ENCODE measurements at places on chromosomes 12 and 14.

- no peak for DNase-seq
These were observed 39.8 kb downstream of the PHLDA1 start for GRCh38 chr12:75991753-75992152.

DNA sequence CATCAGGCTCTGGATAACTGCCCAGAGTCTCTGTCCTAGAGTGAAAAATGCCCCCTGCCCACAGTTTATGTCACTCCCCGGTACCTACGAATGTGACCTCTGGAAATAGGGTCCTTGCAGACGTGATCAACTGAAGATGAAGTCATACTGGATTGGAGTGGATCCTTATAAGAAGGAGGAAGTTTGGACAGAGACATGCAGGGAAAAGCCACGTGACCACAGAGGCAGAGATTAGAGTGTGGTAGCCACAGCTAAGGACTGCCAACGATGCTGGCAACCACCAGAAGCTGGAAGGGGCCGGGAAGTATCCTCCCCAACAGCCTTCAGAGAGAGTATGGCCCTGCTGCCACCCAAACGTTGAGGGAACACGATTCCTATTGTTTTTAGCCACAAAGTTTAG lies 101.2 kb upstream of the NCOR2 start:
- peak; percentile 55 for DNase-seq

DNA sequence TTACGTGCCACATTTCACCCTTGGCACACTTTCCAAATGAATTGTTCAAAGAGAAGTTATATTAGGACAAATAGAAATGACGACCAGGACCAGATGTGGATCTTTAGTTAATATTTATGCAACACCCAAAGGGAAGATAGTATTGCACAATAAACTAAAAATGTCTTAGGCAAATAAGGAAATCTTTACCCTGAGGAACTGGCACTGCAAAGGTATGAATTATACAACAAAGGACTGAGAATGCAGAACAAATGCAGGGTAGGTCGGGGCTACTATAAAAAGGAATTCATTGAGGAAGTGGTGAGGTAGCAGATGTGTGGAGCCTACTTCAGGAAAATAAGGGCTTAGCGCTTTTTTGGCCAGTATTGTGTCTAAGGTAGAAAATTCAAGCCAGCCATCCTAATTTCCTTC lies 3.9 kb upstream of the TMTC2 start:
- DNase-seq = peak; percentile 12

GRCh38 chr12:47190271-47190750 lies 110.6 kb upstream of the AMIGO2 start:
- DNase-seq = no peak

GRCh38 chr12:124814741-124815613 lies 48.7 kb downstream of the SCARB1 start:
- DNase-seq = peak; percentile 78

GRCh38 chr12:101053203-101053602 lies 156.8 kb downstream of the SLC5A8 start:
- DNase-seq = no peak

DNA sequence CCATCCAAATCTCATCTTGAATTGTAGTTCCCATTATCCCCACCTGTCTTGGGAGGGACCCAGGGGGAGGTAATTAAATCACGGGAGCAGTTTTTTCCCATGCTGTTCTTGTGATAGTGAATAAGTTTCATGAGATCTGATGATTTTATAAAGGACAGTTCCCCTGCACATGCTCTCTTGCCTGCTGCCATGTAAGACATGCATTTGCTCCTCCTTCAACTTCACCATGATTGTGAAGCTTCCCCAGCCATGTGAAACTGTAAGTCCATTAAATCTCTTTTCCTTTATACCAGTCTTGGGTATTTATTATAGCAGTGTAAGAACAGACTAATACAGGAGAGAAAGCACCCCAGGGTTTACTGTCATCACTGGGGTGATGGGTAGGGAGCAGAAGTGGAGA lies 220.4 kb upstream of the NUDT4 start:
- DNase-seq = no peak

DNA sequence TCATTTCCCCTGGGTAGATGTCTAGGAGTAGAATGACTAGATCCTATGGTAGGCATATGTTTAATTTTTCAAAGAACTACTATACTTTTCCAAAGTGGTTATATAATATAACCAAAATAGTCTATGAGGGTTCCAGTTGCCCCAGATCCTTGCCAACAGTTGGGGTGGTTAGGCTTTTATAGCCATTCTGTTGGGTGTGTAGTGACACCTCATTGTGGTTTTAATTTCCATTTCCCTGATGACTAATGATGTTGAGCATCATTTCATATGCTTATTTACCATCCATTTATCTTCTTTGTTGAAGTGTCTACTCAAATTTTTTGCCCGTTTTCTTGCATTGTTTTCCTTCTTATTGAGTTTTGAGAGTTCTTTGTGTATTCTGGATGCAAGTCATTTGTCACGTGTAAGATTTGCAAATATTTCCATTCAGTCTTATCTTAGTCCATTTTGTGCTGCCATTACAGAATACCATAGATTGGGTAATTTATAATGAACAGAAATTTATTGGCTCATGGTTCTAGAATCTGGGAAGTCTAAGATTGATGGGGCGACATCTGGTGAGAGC lies 4.7 kb downstream of the SYNE2 start:
- DNase-seq = no peak

DNA sequence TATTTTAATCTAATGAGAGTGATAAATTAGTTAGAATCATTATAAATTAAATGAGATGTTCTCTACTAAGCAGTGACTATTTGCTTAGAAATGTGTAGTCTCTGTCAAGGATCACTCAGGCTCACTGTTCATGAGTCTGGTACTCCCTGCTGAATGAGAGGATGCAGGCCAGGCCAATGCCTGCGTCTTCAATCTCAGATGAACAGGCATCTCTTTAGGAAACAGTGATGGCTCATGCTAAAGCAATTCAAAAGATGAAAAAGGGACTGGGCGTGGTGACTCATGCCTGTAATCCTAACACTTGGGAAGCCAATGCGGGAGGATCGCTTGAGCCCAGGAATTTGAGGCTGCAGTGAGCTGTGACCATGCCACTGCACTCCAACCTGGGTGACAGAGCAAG lies 106.8 kb downstream of the ZFC3H1 start:
- DNase-seq = no peak

DNA sequence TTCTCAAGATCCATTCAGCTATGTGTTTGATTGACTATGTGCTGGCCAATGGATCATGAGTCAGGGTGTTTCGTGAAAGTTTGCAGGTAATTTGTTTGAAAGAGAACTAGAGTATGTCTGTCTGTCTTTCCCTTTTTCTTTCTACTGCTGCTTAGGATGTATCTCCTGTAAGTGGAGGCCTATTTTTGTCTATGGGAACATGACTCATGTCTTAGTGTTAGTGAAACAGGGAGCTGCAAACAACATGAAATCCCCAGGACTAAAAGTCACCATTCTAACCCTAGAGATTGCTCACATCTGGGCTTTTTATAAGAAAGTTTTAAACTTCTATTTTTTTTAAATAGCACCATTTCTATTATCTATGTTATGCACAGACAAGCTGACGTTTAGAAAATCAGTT lies 333.0 kb downstream of the CCER1 start:
- no peak for DNase-seq

GRCh38 chr12:26750531-26751175 lies 82.3 kb downstream of the ITPR2 start:
- DNase-seq = peak; percentile 52

DNA sequence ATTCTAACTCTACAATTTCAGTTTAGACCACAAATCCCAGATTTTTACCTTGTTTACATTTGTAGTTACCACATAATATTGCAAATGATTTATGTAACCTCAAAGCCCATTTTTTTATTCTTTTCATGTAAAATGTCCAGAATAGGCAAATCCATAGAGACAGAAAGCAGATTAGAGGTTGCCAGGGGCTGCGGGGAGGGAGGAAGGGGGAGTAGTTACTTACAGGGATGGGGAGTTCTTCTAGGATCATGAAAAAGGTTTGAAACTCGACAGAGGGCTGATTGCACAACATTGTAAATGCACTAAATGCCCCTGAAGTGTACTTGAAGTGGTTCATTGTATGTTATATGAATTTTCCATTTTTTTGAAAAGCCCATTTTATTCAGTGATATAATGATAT lies 66.5 kb downstream of the PPP2R5C start:
- no peak for DNase-seq

GRCh38 chr12:124940143-124940392 lies 25.6 kb upstream of the UBC start:
- no peak for DNase-seq

- peak; percentile 95 for DNase-seq
These were observed 116.6 kb downstream of the ETV6 start for GRCh38 chr12:11765817-11766794.

- DNase-seq = no peak
These were observed 256.9 kb upstream of the RGS6 start for GRCh38 chr14:71675126-71675899.

Measured in suppressor macrophage treated with lipopolysaccharide for 4 hours (primary cell).